Activated CD4-positive, alpha-beta T cell treated with anti-CD3 and anti-CD28 coated beads, Interleukin-2, amount 50 U/mL, for 24 hours (primary cell): ENCODE measurements at places on chromosomes 5 and 9.

- DNase-seq: no peak
These were observed 1.3 kb downstream of the GPSM1 start for GRCh38 chr9:136328622-136329041.

DNA sequence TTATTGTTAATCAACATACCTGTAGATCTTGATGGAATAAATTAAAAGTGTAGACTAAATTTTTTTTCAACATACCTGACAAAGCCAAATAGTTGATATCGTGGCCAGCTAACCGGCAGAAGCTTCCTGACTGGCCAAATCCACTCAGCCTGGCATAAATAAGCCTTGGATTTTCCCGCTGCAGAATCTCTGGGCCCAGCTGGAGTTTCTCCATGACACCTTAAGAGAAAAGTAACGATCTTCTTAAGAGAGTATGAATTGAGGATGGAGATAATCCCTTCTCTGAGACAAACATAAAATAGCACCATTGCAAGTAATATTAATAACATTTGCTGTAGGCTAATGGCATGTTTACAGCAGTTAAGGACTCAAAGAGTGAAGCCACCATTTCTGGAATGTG lies 2.2 kb downstream of the AMACR start:
- DNase-seq: no peak

- DNase-seq: no peak
These were observed 47.8 kb downstream of the KDM4C start for GRCh38 chr9:6805532-6805931.

DNA sequence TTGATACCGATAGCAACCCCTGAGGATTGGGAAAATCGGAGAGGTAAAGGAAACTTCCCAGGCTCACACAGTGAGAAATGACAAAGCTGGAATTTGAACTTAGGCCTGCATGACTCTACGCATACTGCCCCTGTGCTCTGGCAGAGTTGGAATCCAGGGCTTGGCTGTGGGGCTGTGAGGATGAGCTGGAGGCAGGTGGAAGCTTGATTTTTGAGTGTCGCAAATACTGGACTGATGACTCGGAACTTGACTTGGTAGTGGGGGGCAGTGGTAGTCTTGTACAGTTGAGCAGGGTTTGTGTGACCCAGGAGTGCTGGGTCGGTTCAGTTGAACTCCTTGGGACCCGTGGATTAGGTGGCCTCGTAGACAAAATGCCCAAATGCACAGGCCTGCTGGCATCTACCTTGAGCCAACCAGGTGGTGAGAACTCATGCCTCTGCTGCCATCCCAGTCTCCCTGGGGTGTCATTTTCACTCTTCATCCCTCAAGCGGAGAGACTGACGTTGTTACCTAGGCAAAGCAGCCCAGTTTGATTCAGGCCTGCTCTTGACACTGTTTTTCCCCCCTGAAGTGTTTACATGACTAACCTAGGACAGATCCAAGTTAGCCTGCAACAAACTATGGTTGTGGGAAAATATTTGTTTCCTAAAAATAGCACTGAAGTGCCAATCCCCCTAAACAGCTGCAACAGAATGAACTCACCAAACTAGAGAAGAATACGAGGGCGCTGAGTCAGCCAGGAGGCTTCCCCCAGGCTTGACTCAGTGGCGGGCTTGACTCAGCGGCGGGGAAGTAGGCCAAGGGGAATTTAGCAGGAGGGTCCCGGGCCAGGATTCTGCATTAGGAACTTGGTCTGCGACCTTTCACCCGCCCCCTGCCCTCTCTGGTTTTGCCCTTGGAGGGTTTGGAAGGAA lies 45.7 kb upstream of the ORM1 start:
- DNase-seq: no peak

DNA sequence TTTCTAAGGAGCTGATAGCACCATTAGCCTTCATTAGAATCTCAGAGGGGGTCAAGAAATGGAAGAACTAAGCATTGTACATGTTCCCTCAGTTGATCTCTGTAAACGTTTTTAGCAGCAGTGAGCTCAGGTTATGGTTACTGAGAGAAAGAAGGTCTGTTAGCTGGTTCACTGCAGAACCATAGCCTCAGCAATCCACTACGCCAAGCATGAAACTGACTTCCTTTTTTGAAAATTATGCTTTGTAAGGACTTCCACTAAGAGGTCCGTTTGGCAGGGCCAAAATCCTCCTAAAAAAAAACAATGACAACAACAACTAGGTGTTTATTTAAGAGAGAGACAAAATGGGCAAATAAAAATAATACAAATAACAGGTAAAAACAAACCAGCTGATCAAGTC lies 273.3 kb downstream of the AOPEP start:
- no peak for DNase-seq

DNA sequence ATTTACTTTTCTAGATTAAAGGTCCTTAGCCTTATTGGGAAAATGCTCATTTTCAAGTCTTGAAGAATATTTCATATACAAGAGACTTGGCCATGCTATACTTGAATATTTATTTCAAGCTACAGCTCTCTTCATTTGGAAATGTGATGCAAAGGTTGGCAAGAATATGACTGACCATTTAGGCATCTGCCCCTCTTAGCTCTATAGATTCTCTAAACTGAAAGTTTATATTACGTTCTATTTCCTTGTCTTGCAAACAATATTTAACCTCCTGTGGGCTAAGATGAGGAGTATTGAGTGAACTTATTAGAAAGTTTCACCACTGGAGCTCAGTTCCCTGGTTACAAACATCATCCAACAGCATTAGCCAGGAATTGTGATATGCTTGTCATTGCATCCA lies 593.1 kb downstream of the MAT2B start:
- DNase-seq: no peak

- DNase-seq: no peak
These were observed 46.3 kb upstream of the ADAMTSL1 start for GRCh38 chr9:18427691-18428090.

GRCh38 chr5:640461-641330 lies 28.6 kb downstream of the CEP72 start:
- DNase-seq: no peak

GRCh38 chr5:79464695-79465332 lies 49.1 kb downstream of the HOMER1 start:
- no peak for DNase-seq

DNA sequence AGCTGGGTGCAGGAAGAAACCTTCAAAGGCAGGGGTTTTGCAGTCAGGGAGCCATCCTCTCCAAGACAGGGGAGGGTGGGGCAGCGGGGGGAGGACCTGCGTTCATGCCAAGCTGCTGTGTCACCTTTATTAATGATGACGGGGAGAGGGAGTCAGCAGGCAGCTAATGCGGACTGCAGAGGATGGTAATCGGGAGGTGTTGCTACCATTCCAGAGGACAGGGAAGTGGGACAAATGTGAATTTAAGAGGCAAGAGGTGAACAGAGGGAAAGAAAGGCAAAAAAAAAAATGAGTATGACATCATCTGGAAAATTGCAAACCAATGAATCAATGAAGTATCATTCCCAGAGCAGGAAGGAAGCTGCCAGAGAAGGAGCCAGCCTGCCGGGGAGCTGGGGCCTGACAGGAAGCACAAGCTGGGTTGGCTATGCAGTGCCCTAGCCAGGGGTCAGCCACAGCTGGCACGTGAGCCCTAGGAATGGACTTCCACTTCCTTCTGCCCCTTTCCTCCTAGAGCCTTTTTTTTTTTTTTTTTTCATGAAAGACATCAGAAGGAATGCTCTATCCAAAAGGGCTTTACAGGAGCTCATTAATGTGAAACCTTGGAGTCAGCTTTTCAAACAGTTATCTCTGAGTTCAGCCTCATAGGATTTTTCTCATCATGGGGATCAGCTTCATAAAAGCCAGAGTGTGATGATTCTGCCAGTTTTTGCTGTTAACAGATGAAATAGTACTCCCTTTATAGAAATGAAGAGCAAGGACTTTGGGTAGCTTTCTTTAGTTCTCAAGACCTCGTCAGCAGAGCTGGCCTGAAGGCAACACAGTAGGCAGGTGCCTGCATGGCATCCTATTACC lies 9.2 kb downstream of the INSYN2B start:
- no peak for DNase-seq

DNA sequence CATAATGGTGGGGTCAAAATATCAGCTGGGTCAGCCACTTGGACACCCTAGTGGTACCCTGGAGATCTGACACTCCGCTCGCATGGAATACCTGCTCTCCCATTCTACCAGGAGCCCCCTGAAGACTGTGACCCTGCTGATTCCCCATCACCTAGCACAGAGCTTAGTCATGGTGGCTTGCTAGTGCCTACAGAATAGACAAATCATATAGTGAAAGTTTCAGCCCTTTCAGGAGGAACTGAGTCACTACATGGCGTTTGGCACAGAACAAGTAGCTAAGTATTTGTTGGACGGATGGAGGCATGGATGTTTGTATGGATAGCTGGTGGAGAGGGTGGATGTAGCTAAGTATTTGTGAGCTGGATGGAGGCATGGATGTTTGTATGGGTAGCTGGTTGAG lies 65.3 kb downstream of the LMX1B start:
- DNase-seq: no peak

- DNase-seq: no peak
These were observed 580 bp downstream of the ERAP1 start for GRCh38 chr5:96807075-96807654.

GRCh38 chr9:114995681-114996221 lies 65.4 kb upstream of the TNFSF8 start:
- DNase-seq: no peak

DNA sequence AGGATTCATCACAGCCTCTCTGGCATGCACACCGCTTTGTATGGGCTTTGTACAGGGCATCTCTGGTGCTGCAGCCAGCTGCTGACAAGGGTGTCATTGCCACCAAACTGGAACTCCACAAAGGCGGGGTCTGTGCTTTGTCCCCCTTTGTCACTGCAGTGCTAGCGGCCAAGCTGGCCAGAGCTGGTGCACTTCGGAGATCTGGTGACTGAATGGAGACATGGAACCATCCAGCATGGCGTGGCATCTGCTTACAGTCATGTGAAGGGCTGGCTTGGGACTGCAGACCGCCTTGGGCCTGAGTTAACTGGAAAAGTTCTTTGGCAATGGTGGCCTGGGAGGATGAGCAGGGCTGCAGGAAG lies 18.7 kb upstream of the COL5A1 start:
- no peak for DNase-seq

GRCh38 chr5:99814321-99815063 lies 720.7 kb upstream of the FAM174A start:
- no peak for DNase-seq

DNA sequence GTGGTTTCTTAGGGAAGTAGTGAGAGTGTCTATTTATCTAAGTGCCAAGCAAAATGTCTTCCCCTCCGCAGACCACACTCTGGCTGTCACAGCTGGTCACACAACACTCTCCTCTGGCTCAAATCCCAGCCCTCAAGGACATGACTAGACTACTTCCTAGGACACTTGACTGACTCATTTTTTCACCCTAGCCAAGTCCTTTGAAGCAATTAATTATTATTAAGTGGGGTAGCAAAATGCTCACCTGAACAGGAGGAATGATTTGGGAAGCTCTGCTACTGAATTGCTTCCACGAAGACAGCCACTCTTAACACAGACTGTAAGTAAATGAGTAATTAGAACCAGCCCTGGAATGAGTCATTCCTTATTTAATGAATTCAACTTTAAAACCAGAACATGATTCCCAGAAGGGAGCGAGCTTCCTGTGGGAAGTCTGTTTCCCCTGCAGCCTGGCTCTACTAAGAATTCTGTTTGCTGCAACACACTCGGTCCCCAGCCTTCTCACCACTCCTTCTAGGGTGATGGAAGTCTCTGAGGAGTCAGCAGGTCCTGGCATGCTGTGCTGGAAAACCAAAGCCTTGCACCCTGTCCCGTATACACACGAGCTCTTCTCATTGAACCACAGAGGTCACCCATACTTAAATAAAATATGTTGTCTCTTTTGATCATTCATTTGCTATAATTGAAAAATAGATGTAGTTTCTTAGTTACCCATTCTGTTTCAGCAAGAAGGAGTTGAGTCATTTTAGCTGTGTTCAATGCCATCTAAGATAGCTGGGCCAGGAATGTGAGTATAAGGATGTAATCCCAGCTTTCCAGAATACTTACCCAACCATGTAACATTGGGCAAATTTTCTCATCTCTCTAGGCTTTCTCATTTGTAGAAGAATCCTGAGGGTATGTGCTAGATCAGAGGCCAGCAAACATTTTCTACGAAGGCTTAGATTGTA lies 218.6 kb upstream of the RASEF start:
- DNase-seq: no peak
